Brain (organoid and tissue), 16 donors: ENCODE measurements at places on chromosomes 3 and 15.
A peak's percentile ranks its signal among the peaks of the same experiment; 100 is the strongest.

DNA sequence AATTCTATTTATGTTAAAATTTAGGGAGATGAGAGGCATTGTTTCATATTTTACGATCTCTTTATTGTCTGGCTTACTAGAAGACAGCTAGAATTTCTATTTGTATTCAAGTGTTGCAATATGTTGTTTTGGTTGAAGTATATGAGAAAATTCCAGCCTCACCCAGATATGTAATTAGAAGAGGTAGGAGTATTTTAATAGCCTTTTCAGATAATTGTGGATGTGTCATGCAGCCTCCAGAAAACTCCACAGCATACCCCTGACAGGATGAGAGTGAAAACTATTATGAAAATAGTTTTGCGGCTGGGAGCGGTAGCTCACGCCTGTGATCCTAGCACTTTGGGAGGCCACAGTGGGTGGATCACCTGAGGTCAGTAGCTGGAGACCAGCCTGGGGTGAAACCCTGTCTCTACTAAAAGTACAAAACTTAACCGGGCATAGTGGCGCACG lies 21.5 kb upstream of the USP3 start:
- DNase-seq: no peak

DNA sequence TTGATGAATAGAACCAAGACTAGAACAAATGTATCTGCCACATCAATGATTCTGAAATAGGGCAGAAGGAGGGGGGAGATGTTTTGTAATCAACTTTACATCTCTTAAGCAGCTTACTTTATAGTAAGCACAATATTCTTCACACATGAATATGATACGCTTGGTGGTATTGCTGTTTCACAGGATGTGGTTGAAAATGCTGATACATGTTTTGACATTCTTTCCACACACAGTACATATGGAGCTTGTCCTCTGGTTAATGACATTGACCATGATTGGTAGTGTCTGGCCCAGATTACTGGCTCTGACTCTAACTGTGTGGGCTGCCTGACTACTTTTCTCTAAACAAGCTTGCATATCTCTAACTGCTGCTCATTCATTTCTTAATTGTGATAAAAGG lies 168.9 kb downstream of the KLHL25 start:
- peak; percentile 41 for DNase-seq

DNA sequence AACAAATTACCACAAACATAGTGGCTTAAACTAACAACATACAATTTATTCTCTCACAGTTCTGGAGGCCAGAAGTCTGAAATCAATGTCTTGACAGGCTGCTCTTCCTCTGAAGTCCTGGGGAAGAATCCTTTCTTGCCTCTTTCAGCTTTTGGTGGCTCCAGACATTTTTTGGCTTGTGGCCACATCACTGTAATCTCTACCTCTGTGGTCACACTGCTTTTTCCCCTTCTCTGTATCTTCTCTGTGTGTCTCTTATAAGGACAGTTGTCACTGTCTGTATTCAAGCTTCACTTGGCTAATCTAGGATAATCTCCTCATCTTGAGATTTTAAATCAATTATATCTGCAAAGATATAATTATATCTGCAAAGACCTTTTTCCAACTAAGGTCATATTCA lies 80.3 kb upstream of the ABHD2 start:
- DNase-seq: no peak

DNA sequence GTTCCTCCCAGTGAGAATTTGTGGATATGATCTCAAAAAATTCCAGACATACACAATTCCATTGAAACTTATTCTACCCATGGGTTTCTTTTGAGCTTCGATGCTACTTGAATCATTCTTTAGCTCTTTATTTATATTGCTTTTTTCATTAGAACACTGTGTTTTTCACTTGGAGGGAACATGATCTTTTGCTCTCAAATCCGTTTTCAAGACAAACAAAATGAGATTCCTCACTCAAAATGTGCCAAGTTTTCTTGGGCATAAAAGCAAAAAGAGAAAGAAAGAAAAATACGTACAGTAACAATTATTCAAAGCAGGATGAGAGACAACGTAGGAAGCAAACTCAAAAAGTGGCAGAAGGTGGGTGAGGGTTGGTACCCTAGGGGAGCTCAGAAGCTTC lies 118.8 kb upstream of the PDZRN3 start:
- DNase-seq: peak; percentile 36

DNA sequence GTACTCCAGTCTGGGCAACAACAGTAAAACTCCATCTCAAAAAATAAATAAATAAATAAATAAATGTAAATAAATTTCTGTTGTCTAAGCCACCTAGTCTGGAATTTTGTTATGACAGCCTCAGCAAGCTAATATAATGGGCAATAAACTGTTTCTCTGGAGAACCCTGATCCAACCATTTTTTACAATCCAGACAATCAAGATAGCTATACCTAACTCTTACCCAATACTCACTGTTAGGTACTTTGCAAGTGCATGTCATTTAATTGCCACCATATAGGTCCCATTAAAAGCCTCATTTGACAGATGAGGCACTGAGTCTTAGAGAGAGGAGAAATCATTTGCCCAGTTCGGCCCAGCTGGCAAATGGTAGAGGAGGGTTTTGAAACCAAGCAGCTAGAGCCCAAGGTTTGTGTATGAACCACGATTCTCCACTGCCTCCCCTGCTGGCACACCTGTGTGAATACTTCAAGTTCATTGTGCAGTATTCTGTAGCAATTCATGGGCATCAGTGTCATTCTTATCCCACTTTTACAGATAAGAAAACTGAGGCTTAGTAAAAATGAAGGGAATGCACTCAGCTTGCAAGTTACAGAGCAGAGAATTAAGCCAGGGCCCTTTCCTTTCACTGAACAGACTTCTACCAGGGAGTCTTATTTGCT lies 107.0 kb upstream of the UBE2E1 start:
- no peak for DNase-seq

DNA sequence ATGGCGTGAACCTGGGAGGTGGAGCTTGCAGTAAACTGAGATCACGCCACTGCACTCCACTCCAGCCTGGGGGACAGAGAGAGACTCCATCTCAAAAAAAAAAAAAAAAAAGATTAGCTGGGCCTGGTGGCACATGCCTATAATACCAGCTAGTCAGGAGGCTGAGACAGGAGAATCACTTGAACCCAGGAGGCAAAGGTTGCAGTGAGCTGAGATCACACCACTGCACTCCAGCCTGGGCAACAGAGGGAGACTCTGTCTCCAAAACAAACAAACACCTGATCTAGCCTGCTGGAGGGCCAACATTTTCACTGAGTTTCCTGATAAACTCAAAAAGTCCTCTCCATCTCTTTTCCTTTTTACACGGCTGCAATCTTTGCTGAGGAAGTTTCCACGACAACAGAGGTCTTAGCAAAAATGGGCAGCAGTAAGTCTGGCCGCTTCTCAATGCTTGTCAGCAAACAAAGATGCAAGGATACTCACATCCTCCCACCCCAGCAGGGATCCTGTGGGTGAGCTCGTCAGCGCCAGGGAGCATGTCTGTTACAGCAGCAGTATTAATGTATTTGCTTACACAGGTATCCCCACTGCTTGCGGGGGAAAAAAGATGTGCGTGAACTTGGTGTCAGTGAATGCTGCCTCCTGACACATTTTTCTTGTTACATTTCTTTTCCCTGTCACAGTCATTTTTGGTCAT lies 21.0 kb upstream of the CCDC174 start:
- DNase-seq: peak; percentile 32

DNA sequence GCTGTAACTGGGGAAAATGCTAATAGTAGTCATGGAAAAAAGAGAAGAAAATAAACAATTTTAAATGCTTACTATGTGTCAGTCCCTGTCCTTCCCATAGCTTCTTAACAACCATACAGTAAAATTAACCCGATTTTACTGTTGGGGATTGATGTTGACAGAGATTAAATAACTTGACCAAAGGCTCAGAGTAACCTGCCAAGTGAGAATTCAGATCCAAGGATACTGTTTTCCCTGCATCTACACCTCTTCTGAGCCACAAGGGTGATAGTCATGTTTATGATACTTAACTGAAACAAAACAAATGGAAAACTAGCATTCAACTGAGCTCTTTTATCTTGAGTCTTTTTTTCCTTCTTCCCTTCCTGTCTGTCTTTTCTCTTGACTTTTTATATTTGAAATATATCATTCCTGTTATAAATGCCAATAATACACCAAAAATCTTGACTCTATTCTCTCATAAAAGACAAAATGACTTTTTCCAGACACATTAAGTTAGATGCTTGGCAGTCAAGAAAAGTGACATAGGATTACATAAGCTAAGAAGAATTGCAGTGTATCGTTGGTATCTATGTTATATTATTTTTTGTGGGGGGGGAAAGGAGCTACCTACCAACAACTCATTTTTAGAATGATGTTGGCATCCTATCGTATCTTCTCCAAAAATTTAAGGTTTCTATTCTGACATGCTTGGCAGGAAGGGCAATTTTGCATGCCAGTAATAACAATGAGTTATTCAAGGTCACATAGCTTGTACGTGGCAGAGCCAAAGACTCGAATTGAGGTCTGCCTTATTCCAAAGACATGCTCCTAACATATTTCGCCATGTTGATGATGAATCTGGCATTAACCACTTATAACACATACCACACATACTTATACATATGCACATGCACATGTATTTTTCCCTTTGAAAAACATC lies 306.6 kb upstream of the KCNH8 start:
- DNase-seq: no peak

- no peak for DNase-seq
These were observed 4.0 kb upstream of the AQR start for GRCh38 chr15:34973512-34973911.

- no peak for DNase-seq
These were observed 99.2 kb downstream of the SLMAP start for GRCh38 chr3:57855281-57855680.

GRCh38 chr3:196804773-196805172 lies 62.9 kb upstream of the SENP5 start:
- no peak for DNase-seq

DNA sequence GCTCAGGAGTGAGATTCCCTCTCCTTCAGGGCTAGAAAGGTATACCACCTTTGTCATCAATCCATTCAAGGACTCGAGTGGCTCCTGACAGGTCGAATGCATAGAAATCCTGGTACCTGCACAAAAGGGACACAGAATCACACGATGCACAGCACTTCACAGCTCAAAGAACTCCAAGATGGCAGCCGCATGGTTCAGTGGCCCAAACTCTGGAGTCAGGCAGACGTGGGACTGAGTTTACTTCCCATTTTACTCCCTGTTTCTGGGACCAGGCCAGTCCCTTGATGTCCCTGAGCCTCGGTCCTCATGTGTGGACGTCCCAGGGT lies 536 bp downstream of the WDR73 start:
- no peak for DNase-seq

DNA sequence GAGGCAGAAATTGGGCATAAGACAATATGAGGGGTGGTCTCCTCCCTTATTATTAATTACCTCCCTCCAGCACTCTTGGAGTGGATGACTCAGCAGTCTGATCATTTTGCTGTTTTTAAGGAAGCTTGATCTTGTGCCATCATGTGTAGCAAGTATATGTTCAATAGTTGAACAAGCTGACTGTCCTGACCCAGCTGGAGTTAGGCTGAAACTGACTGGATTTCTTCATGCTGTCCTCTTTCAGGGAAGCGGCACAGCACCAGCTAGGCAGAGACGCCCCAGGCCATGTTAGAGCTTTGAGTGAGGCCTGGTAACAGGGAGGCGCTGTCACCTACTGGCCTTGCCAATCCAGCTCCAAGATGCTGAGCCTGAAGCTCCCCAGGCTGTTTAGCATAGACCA lies 54.4 kb upstream of the KIF23 start:
- DNase-seq: no peak

DNA sequence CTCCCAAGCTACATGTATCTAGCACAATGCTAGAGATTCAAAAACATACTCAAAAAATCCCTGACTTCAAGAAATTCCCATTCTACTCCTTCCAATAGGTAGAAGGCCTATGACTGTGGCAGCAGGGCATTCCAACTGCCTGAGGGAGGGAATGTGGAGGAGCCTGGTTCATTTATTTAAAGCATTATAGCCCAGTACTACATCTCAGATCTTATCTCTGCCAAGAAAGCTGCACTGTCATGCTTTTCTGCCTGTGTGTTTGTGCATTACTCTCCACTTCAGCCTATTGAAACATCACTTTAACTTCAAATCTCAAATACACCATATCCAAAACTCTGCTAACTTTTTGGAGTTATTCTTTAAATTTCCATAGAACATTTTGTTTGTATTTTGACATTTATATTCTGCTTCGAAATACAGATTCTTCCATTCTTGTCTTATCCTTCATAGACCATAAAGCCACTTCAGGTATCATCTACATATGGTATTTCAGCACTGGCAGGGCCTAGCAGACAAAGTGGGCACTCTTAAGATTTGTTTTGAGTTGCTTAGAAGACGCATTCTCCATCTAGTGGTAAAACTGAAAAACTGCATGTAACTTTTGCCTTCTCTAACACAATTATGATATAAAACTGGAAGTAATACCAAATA lies 59.1 kb upstream of the NEDD4 start:
- DNase-seq: peak; percentile 63
